PC-9 (cell line): ENCODE measurements at places on chromosomes 1 and 21.

- no peak for DNase-seq
These were observed 77.5 kb downstream of the OMA1 start for GRCh38 chr1:58469016-58469415.

- no peak for DNase-seq
These were observed 28.6 kb upstream of the DUSP23 start for GRCh38 chr1:159752135-159752580.

GRCh38 chr1:115669886-115670285, 28.1 kb downstream of the VANGL1 start:
- no peak for DNase-seq

- DNase-seq: peak; percentile 56
These were observed 57.4 kb upstream of the MTF2 start for GRCh38 chr1:93021539-93022134.

- no peak for DNase-seq
These were observed 12.6 kb upstream of the MEF2D start for GRCh38 chr1:156513185-156513584.

- DNase-seq: no peak
These were observed 2.8 kb downstream of the CLDN19 start for GRCh38 chr1:42737257-42737656.

- DNase-seq: peak; percentile 47
These were observed 105.5 kb downstream of the HLCS start for GRCh38 chr21:36860736-36861594.

DNA sequence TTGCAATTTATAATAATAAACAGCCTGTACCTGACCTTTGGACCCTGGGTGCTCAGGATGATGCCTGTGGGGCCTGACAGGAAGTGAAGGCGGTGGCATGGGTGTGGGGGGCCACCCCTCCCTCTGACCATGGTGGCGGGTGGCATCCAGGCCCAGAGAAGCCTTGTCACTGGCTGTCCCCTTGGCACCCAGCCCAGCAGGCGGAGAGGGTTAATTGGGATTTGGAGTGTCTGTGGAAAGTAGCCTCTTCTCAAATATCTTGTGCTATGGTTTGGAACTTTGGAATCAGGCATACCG, 20.5 kb downstream of the SOX13 start:
- no peak for DNase-seq

- DNase-seq: peak; percentile 65
These were observed 141.1 kb downstream of the TLR5 start for GRCh38 chr1:223001653-223002634.

DNA sequence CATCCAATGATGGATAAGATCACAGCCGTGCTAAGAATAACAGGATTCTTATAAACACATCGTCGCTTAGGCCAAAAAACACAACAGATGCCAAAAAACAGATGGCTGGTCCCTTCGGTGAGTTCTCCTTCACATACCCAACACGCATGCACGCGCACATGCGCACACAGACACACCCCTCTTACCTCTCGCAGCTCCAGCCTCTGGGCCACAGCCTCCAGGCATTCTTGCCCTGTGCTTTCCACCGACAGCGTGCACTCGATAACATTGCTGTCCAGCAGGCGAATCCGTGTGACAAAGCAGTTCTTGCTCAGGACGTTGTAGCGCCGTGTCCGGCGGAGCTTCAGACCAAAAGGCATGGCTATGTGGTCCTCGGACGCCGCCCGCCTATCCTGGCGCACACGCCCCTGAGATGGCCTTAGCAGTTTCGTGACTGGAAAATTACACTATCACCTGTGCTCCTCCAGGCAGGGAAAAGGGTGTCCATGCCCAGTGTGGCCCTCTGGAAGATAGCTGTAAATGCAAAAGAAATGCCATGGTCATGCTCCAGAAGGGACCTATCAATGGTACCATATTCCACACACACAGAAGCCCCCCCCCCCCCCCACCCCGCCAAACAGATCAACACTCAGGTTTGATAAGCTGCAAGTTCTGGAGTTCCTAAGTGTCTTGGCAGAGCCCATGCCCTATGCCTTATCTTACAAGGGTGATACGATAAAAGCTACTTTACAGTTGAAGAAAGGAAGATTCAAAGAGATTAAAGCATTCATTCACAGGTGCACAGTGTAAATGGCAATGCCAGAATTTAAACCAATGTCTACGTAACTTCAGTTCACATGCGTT, 86.7 kb downstream of the PTPN14 start:
- DNase-seq: no peak

DNA sequence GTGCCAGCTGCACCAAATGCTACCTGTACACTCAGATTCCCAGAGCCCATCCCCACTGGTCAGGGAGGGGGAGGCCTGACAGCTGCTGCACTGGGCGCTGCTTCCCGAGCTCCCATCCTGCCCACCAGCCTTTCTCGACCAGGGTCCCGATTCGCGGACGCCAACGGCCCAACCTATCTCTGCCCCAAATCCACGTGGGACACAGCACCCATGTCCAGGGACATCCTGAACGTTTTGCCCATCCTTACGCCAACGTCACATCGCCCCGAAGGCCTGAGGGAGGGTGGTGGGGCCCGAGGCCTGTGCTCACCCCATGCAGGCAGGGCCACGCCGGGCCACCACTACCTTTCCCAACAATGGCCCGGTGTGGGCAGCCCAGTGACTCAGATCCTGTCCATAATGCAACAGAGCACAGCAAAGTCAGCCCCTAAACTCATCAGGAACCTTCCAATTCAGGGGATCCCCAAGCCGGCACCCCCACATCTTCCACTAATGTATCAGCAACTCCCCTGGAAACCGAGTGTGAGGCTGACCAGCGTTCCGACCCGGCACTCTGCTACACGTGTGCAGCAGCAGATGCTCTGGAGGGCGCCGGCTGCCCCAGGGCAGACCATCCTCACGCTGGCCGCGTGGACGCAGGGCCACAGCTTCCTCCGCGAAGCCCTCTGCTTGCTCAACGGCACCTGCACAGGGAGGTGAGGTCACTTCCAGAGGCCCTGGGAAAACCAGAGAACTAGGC, 11.3 kb upstream of the TMEM240 start:
- no peak for DNase-seq

- no peak for DNase-seq
These were observed 204.3 kb upstream of the RAB4A start for GRCh38 chr1:229066591-229066990.

DNA sequence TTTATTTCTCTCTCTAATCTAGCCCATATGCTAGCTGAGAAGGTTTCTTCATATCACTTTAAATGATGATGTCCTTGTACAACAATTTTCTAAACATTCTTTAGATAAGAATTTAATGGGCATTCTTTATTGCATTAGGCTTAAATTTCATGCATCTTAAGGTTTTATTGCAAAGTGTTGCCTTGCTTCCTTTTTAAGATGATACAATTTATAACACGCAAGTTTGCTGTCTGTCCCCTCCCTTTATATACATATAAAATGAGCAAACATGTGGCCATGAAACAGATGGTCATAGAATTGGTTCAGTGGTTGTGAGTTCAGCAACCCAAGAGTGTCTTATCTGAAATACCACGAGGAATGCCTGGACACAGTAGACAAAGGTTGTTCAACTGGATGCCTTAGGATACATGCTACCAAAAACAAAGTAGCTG, 12.1 kb downstream of the NBPF3 start:
- DNase-seq: no peak

DNA sequence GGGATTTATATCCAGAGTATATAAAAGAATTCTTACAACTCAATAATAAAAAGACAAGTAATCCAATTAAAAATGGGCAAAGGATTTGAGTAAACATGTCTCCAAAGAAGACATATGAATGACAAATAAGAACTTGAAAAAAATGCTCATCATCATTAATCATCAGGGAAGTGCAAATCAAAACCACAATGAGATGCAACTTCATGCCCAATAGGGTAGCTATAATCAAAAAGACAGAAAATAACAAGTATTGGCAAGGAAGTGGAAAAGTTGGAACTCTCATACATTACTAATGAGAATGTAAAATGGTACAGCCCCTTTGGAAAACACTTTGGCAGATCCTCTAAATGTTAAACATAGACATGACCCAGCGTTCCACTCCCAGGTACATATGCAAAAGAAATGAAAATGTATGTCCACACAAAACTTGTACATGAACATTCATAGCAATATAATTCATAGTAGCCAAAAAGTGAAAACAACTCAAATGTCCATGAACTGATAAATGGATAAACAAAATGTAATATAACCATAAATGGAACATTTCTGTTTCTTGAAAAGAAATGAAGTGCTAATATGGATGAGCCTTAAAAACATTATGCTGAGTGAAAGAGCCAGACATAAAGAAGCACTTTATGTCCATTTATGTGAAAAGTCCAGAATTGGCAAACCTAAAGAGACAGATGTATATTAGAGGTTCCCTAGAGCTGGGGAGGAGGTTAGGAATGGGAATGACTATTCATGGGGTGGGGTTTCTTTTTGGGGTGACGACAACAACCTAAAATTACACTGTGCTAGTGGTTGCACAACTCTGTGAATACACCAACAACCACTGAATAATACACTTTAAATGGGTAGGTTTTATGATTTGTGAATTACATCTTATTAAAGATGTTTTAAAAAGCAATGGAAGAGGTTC, 259.7 kb downstream of the RHOU start:
- no peak for DNase-seq

- no peak for DNase-seq
These were observed 1.8 kb downstream of the JMJD4 start for GRCh38 chr1:227733309-227733705.

- no peak for DNase-seq
These were observed 381.2 kb upstream of the DUSP10 start for GRCh38 chr1:222123111-222123510.
